AG08396 (cell line): ENCODE measurements at places on chromosomes 1 and 21.

- DNase-seq = peak; percentile 89
Measured at GRCh38 chr1:2194319-2194897, at the start of gene FAAP20. Gene FAAP20 (minus strand): TSS chr1:2194772. CDS start chr1:2194749, 23 bp downstream.

- no peak for DNase-seq
Measured at GRCh38 chr1:44353604-44354003, 1.5 kb downstream of the ERI3 start.

DNA sequence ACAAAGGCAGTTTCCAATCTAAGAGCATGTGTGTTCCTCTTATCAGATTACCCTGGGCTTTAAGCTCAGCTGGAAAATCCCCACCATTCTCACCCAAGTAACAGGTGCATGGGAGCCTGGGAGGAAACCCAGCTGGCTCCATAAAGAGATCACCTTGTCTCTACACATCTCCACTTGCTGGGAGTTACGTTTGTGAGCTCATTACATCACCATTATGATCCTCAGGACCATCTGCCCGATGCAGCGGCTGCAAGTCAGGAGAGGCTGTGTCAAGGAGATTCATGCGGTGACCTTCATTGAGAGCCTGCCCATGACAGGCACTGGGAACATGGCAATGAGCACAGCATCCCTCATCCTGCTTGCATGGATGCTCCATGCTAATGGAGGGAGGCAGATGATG lies 618.0 kb downstream of the NPHP4 start:
- DNase-seq = no peak

GRCh38 chr1:10707208-10707607 lies 89.2 kb downstream of the CASZ1 start:
- no peak for DNase-seq

GRCh38 chr21:44425307-44425894 lies 29.9 kb upstream of the LRRC3 start:
- DNase-seq = no peak

DNA sequence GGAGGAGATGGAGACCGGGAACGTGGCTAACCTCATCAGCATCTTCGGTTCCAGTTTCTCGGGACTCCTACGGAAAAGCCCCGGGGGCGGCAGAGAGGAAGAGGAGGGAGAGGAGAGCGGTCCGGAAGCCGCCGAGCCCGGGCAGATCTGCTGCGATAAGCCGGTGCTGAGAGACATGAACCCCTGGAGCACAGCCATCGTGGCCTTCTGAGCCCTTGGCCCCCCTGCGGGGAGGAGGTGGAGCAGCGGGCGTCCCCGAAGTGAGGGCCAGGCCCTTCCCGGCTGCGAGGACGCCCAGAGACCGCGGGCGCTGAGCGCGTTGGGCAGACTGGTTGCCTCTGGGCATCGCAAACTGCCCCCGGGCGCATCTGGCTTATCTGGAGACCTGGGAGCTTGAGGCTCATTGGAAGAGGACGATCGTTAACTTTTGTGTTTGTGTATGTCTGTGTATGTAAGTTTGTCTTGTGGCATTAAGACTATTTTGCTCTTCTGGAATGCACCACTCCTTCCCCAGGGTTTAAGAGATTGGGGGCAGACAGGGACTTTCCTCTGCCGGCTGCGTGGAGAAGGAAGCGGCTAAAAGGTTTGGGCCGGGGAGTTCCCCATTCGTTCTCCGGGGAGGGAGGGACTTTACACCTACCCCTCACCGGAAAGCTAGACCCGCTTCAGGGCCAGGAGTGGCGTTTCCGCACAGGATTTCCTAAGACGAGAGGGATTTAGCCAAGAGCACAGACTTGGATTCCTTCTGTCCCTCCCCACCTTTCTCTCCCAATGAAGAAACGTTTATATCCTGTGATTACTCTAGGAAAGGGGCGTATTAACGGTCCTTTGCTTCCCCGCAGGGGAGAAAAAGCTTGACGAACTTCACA lies 1.4 kb downstream of the IER5 start:
- DNase-seq = peak; percentile 44

- peak; percentile 62 for DNase-seq
Measured at GRCh38 chr1:155064111-155064831, 731 bp downstream of the EFNA4 start.

DNA sequence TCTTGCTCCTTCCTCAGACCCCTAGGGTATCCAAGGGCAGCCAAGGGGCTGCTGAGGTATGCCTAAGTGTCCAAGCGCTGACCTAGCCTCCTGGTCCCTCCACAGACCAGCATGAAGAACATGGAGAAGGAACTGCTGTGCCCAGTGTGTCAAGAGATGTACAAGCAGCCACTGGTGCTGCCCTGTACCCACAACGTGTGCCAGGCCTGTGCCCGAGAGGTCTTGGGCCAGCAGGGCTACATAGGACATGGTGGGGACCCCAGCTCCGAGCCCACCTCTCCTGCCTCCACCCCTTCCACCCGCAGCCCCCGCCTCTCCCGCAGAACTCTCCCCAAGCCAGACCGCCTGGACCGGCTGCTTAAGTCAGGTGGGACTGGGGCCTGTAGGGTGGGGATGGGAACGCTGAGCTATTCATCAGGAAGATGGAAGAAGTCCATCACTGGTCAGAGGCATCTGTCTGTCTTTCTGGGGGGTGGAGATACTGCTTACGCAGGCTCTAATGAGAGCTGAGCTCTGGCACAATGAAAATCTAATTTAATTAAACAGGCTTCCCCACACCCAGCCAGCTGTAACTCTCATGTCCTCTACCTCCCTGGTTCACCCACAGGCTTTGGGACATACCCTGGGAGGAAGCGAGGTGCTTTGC lies 1.8 kb downstream of the TRIM46 start:
- peak; percentile 5 for DNase-seq

DNA sequence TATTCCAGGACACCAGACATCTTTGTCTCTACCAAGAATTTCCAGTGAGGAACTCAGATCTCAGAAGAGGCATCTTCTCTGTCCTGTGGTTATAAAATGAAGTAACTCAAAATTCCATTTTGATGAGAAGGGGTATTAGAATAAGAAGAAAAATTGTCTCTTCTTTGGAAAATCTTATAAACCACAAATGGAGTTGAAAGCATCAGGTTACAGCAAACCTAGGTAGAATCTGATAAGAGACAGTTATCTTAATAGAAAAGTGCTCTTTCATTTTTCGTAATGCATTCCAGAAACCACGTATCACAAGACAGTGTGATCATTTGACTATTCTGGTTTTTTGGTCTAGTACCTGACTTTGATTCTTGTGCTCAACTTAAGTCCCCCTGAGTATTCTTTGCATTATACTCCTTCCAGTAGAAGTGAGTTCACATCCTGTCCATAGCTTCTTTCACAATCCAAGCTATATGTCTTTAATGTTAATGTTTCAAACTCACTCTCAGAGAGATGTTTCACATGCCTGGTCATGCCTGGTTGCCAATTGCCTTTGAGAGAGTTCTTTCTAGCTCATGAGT lies 120.9 kb upstream of the PRDX6 start:
- no peak for DNase-seq

DNA sequence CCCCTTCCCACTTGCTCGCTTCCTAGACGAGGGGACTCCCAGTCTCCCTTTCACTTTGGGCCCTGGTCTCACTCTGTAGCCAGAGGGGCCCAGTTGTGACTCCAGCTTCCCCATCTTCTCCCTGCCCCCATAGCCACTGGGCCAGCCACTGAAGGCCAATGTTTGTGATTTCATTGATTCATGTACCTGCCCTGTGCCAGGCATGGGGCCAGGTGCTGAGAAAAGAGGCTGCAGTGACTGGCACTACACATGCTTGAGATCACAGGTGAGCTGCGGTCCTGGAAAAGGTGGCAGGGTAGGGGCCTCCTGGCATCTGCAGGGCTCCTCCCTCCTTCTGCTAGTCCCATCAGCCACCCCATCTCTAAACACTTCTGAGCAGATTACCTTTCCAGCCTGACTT lies 345.3 kb upstream of the VAMP3 start:
- DNase-seq = no peak

DNA sequence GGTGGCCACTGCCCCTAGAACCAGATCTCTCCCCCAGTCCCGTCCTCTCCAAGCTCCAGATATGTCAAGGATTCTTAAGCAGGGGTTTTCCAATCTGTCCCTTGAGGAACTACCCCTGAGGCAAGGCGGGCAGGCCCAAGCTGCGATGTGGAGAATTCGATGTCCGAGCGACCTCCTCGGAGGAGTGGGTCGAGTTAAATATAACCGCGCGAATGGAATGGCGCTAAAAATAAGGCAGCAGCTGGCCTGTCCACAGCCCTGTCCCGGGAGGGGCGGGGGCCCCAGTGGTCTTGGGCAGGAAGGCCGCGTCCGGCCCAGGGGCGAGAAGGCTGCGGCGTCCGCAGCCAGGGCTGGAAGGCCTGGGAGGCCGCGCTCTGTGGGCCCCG lies 5.8 kb upstream of the FOXD3 start:
- no peak for DNase-seq
